ENCODE measurements at places on chromosomes 13 and 19.

- no peak for DNase-seq
Measured at GRCh38 chr13:24688950-24689349, 8.7 kb downstream of the ATP12A start.

- peak; percentile 84 for DNase-seq
Measured at GRCh38 chr19:55080121-55080967, 4.7 kb downstream of the EPS8L1 start.

GRCh38 chr13:44074611-44075010 is 194.9 kb downstream of the LACC1 start:
- DNase-seq = no peak

DNA sequence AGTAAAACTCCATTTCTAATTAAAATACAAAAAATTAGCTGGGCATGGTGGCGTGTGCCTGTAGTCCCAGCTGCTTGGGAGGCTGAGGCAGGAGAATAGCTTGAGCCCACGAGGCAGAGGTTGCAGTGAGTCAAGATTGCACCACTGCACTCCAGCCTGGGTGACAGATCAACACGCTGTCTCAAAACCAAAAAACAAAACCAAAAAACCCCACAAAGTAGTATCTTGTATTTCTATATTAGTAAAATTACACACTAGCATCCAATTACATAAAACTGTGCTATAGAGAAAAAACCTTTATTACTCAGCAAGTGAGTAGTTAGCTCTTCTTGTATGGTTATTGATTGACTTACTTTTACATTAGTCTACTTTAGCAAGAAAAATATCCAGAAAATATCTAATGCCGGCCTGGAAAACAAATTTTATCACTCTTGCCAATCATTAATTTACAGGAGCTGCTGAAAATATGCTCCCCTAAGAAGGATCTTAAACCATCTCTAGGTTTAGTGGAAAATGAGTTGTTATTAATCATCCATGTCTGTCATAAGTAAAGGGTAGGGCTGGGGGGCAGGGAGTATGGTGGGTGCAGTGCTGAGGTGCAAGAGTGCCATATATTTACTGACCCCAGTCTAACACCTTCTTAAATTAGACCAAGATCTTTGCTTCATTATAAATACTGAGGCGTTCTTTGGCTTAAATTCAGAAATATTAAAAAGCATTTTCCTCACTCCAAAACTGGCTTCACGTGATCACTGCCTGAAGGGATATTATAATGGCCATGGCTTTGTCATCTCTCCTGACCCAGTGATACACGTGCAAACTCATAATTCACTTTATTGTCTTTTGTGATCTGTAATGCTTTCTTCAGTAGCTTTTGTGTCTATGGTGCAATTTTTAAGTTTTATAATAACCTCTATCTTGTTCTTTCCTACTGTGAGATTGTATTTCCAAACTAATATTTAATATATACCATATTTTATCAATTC is 44.1 kb downstream of the UBL3 start:
- DNase-seq = no peak

DNA sequence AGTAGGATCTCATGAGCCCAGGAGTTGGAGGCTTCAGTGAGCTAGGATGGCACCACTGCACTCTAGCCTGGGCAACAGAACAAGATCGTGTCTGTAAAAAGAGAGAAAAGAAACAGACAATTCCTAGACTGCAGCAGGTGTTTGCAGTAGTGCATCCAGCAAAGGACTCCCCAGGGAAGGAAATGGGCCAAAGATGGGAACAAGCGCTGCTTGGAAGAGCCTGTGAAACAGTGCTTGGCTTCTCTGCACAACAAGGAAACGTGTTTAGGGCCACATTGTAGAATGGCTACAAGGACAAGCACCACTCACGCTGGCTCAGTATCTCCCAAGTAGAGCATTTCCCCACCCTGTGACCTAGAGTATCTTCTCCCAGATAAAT is 35.5 kb upstream of the LDLR start:
- no peak for DNase-seq

DNA sequence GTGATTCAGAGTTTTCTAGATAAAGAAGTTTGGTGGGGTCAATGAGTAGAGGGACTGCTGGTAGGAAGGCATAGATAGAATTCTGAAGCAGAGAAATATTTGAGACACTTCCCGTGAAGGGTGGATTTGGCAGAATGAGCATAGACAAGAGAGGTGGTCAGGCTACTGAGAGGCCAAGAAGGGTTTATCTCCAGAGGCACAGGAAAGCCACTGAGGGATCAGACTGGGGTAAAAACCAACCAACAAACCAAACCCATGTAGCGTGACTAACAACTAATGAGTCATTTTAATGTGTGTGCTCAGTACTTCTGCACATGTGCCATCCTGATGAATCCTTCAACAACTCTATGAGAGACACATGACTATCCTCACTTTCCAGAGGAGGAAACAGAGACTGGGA is 60.0 kb upstream of the SERP2 start:
- no peak for DNase-seq

DNA sequence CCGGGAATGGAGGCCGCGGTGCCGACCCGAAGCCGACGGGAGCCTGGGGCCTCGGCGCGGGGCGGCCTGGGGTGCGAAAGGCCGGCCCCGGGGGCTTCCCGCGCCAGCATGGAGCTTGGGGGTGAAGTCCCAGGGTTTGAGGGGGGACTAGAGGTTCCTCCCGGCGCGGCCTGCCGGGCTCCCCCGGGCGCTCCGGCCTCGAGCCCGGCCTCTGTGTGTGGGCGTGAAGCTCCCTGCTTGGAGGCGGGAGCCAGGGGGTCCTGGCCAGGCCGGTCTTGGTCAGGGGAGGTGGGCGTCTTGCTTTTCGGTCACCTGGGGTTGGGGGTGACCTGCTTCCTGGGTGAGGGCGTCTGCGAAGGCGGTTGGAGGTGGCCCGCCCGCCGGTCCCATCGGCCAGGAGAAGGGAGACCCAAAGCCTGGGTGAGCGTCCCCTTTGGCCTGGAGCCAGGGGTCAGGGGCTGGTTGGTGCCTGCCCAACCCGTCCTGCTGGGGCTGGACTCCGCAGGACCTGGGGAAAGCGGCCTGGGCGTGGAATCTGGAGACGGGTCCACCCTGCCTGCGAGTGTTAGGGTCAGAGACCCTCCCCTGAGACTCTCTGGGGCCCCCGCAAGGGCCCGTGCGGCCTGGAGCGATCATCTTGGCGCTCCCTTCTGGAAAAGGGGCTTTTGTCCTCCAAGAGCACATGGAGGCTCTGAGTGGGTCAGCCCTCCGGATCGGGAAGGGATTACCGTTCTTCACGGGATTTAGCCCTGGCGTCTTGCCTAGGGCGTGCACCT is 535 bp downstream of the BSG start:
- no peak for DNase-seq

DNA sequence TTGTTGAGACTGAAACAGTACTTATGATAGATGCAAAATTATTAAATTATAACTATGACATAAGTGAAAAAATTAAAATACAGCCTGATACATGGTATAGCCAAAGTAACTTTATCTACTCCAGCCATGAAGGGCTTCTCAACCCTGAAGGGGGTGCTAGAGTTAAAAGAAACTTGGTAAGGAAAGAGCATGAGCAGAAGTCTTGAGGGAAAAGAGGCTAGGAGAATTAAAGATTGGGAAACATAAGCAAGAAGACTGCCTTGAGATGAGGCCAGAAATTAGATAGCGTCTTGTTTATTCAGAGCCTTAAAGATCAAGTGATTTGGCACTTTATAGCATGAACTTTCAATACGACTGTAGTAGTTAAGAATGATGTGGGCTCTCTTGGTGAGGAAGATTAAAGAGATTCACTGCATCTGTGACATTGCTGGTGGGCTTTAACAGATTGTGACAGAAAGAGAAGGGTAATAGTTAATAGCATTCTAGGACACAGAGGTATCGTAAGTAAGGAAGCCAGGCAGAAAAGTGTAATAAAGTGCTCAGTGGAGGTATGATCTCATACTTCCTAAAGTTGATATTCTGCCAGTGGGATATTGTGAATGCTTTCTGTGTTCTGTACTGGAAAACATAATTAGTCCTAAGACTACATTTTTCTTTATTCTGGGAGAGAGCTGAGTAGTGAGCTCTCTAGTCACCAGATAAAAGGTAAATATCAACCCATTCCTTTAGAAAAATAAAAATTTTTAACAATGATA is 385.4 kb upstream of the PRR20A start:
- DNase-seq = no peak

DNA sequence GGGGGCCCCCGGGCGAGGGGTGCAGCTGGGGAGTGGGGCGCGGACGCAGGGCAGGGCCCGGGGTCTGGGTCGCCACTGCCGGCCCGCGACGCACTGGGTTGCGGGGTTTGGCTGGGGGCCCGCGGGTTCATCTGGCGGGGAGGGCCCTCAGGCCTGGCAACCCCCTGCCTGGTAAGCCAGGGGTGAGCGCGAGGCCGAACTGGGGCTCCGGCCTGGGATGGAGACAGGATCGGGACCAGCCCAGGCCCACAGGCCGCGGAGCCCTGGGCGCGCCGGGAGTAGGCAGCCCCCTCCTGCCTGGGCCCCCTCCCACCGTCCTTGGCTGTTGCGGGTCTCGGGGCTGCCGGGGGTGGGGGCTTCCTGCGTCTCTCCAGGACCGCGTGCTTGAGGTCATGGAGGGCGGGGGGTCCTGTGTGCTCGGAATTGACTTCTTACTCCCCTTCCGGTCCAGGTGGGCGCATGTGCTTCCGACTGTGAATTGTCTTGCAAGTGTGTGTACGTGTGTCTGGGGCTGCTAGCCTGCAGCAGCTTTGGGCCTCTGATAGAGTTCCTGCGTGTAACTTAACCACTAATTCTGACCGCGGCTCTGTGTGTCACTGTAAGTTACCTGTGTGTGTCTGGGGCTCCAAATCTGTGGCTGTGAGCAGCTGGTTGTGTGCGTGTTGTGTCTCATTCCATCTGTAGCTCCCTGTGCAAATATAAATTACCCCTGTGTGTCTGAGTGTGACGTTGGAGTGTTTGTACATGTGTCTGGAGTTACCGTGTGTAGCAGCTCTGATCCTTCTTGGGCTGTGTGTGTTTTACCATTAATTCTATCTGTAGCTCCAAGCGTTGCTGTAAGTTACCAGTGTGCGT is 751 bp downstream of the GRAMD1A start:
- DNase-seq = peak; percentile 52

GRCh38 chr19:15112385-15112784 is 5.2 kb downstream of the SYDE1 start:
- DNase-seq = no peak

DNA sequence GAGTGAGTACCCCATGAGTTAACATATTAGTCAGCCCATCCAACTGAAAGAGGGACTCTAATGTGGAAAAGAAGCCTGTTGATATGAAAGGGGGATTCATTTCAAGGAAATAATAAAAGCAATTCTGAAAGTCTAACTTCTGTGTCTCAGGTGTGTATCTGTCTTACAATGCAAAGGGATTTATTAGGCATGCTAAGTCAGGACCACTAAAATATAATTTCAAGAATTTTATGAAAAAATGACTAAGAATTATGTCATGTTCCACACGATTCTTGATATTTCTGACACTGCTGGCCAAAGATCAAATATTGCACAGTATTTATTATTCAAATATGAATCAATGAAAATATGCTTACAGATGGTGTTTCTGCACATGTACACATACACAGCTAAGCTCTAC is 130.8 kb downstream of the KLF12 start:
- no peak for DNase-seq

DNA sequence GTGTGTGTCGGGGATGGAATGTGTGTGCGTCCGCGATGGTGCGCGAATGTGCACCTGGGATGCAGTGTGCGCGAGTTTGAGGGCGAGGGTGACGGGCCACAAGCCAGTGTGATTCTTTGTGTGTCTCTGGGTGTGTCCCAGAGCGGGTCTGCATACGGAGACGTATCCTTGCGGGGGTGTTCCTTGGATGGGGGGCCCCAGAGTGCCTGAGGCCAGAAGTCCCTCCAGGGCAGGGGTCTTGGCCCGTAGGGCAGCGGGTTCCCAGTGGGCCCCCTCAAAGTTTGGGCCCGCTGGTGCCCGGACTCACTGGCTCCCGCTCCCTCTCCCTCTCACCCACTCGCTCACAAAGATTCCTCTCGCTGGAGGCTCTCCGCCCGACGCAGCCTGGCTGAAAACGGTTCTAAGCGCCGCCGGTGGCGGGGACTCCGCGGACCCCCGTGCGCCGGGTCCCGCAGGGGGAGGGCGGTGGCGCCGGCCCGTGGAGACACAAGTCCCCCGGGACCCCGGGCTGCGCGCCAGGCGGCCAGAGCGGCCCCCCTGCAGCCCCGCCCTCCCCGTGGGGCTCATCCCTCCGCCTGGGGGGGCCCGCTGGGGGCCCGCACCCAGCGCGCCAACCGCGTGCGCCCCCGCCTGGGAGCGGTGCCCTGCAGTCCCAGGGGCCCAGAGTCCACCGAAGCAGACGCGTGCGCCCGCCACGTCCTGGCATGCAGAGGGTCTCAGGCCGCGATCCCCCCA is 886 bp downstream of the CRLF1 start:
- DNase-seq = no peak

DNA sequence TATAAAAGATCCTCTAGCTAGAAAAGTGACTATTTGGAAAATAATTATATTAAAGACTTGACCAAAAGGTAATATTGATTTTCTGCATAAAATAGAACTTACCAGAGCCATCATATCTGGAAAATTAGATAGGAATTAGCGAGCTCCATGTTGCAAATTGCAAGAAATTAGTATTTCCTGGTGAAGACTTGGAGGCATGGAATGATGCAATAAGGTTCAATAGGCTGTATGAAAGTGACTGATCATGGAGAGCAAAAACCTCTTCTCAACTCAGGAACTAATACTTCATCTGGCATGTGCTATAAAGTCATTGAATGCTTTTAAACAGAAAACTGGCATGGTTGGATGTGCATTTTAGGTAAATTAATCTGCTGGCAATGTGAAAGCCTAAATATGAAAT is 66.3 kb upstream of the UFM1 start:
- no peak for DNase-seq

GRCh38 chr13:112574834-112575613 is 12.9 kb downstream of the TUBGCP3 start:
- DNase-seq = no peak

- DNase-seq = no peak
Measured at GRCh38 chr13:28622286-28622685, 36.6 kb upstream of the POMP start.

- DNase-seq = no peak
Measured at GRCh38 chr13:110424569-110425443, 117.7 kb downstream of the COL4A2 start.

- no peak for DNase-seq
Measured at GRCh38 chr13:113907635-113908617, 44.0 kb upstream of the GAS6 start.

GRCh38 chr13:29067306-29067945 is 247.3 kb downstream of the MTUS2 start:
- DNase-seq = no peak

DNA sequence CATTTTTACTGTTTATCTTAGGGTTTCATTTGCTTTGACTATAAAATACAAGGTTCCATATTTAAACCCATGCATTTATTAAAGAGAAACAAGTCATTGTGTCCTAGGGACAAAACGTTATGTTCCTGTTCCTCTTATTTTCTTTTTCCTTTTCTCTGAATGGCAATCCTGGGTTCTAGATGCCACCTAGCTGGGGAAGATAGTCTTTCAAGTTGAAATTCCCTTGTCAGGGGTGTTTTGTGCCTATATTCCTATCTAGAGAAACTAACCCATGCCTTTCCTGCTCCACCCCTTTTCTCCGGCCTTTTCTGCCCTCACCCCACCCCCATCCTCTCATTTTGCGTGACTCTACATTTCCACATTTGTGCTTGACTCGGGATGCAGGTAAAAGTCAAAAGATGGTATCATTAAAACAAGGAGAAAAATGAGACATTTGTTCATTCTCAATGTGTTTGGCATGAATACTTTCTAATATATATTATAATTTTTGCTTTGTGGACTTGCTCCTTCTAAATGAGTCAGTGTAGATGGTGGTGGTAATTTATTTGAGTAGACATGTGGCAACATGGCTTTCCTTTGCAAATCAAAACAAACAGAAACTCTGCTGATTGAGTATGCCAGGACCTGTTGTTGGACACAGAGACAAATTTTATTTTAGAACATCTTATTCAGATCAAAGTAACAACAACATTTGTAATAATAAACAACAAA is 26.8 kb upstream of the STARD13 start:
- no peak for DNase-seq

Data from CMK (cell line).